Colonic mucosa (tissue), 4 donors: ENCODE measurements at places on chromosomes 1 and 21.

DNA sequence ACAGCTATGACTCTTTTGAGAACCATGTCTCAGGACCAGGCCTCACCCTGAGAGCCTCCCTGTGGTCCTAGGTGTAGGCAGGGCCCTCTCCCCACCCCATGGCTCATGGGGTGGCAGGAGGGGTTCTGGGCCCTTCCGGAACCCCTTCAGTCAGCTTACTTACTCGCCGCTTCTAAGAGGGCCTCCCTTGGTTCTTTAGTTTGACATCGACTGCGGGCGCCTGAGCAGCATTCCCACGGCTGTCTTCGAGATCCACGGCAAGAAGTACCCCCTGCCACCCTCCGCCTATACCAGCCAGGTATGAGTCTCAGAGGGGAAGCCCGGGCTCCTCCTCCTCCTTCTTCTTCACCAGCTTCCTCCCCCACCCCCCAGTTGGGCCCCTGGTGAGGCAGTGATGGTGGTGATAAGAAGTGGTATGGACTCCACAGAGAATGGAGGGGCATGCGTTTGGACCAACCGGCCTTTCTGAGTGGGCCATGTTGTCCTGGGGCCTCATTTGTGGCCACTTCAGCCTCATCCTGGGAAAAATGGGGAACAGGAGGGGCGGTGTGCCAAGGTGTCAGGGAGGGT lies 28.9 kb downstream of the KCNA10 start:
- DNase-seq, result no peak

DNA sequence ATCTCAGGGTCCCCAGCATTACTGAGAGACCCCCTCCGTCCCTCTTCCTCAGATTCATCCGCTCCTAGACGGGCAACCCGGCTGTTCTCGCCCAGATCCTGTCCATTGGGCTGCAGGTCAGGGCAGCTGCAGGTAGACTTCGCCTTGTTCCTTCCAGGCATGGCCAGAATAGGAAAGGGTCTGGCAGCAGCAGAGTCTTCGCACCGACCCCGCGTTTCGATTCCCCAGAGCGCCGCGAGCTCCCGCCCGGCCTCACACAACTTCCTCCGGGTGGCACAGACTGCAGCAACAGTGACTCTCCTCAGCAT lies 265 bp downstream of the NRDC start:
- no peak for DNase-seq

- DNase-seq, result no peak
These were observed 410.7 kb downstream of the LTN1 start for GRCh38 chr21:28581976-28582375.

- no peak for DNase-seq
These were observed 30.4 kb upstream of the ZBTB21 start for GRCh38 chr21:42040411-42041180.

- DNase-seq, result no peak
These were observed 132.1 kb downstream of the IGSF21 start for GRCh38 chr1:18239671-18240070.

DNA sequence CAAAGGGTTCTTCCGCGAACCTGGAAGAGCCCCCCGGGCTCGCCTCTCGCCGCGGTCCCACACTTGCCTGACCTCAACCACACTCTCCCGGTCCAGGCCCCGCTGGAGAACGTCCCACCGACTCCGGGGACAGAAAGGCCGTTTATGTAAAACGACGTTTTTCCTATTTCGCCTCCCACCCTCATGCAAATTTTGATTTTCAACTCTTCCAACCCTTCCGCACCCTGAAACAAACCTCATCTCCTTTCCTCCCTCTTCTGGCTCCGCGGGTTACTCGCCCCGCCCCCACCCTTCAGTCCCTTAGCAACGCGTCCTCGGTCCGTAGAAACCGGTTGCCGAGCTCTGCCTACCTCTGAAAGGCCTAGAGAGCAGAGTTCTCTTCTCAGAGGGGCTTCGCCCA lies at the start of gene C1orf141:
Gene C1orf141 (minus strand): TSS at position 276 of the 400 bp plus-strand sequence. CDS start 7,730 bp downstream, outside the sequence.
- DNase-seq, result no peak

- no peak for DNase-seq
These were observed 5.2 kb downstream of the FAAH start for GRCh38 chr1:46399307-46399706.

- no peak for DNase-seq
These were observed 129.9 kb upstream of the NEGR1 start for GRCh38 chr1:72412286-72412685.

DNA sequence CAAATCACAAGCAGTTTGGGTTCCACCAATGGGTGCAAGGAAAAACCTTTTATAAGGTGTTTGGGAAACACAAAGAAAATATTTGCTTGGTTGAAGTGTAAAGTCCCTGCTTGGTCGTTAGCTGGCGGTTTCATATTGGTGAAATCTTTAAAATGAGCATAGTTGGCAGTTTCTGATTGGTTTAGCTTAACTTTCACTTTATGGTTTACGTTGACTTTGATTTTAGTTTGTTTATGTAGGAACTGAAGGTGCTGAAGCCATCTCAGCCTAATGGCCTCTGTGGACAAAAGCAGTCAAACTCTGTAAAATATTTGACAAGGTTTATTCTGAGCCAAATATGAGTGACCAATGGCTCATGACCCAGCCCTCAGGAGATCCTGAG lies 76.6 kb upstream of the PPM1J start:
- no peak for DNase-seq

GRCh38 chr21:29228306-29228705 lies 70.4 kb upstream of the BACH1 start:
- DNase-seq, result no peak

- no peak for DNase-seq
These were observed 637.5 kb downstream of the NPHP4 start for GRCh38 chr1:5354681-5355080.
